ENCODE measurements at places on chromosomes 6 and 20.
A peak's percentile ranks its signal among the peaks of the same experiment; 100 is the strongest.

GRCh38 chr6:145699462-145699861 is 35.9 kb downstream of the EPM2A start:
- DNase-seq = peak; percentile 27

DNA sequence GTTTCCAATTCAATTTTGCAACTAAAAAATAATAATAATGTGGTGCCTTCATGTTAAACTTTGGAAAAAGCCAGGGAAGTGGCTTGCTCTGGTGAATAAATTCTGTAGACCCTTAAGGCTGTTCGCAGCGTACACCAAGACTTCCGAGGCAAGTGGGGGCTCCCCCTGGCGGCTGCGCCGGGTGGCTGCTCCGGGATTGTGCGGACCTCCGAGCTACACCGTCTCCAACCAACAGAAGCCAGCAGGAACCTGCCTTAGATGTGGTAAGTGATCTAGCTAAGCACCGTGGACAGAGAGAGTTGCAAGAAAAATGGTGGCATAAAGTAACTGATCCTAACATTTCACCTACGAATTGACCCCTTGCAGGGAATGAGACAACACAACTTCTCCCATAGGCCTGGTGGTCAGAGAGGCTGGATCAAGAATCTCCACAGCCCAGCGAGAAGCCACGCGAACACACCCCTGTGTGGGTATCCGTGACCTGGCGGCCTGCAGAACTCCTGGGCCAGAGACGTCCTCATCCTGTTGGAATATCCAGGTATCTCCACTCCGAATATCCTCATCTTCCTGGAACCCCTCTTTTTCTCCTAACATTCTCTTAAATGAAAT is 69.6 kb downstream of the TBXT start:
- peak; percentile 44 for DNase-seq

GRCh38 chr6:144335311-144335861 is 50.3 kb downstream of the UTRN start:
- DNase-seq = no peak

DNA sequence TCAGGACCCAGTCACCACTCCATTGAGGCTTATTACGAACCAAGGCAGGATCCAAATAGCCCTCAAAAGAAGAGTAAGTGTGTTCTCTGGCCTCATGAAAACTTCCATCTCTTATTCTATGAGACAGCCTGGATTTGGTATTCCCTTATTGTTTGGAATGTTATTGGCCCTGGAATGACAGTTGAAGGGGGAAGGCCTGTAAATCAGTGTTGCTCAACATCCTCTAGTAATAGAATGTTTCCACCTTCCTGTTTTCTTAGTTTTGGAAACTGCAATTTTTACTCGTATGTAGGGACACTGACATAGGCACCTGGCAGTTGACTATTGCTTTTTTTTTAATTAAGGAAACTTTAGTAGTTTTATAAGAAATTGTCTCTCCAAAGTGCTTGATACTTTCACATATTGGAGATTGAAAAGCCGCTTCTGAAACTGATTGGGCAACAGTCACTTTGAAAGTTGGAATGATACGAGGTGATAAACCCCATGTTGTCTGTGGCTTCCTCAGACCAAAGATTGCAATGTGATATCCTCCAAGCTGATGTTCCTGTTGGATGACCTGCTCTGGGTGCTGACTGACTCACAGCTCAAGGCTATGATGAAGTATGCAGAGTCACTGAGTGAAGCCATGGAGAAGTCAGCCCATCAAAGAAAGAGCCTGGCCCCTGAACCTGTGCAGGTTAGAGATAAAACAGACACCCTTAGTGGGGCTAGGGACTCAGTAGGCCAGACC is 43.1 kb downstream of the BLTP3A start:
- DNase-seq = no peak

- no peak for DNase-seq
Measured at GRCh38 chr6:108071736-108072276, 2.7 kb downstream of the OSTM1 start.

- peak; percentile 7 for DNase-seq
Measured at GRCh38 chr20:38926934-38927616, 858 bp downstream of the FAM83D start.

GRCh38 chr20:23356203-23356602 is 5.6 kb downstream of the NXT1 start:
- no peak for DNase-seq

GRCh38 chr20:61674688-61675087 is 391.0 kb downstream of the TAF4 start:
- DNase-seq = no peak

DNA sequence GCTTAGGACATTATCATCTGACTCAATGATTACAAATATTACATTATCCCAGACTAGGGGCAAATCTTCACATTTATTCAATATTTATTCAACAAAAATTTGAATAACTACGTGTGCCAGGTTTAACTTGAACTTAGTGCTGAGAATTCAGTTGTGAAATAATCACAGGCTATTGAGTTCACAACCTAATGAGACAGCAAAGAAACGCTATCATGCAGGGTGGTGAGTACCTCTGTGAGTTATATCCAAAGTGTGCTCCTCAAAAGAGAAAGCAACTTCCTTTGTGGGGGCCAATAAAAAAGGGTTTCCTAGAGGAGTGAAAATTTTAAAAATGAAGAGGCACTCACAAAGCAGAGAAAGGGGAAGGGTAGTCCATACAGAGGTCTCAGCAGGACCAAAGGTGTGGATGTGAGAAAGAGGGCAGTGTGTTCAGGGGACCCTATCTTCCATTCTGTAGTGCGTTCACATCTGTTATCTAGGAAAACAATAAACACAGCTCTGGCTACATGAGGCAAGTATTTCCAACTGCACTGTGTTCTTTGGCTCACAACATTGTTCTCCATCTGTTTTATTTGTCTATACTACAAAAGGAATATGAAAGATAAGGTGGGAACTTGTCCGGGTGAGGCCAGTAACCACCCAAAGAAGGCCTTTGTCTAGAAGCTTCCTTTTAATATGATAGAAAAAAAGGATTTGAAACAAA is 155.4 kb upstream of the MARCKS start:
- DNase-seq = no peak

DNA sequence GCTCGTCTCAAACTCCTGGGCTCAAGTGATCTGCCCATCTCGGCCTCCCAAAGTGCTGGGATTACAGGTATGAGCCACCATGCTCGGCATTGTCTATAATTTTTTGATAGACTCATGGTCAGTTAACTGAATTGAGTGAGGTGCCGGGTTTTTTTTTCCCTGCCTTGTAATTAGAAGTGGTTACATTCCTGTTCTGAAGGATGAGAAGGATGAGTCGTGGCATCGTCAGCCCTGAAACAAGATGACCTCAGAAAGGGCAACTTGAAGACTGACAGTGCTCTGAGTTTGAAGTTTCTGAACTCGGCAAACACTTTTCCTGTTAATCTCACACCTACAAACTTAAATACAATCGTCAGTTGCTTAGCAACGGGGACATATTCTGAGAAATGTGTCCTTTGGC is 158.7 kb upstream of the PDE10A start:
- DNase-seq = no peak

- no peak for DNase-seq
Measured at GRCh38 chr20:58570204-58570859, 55.1 kb upstream of the APCDD1L start.

- no peak for DNase-seq
Measured at GRCh38 chr20:45518282-45518681, 2.9 kb upstream of the SPINT3 start.

DNA sequence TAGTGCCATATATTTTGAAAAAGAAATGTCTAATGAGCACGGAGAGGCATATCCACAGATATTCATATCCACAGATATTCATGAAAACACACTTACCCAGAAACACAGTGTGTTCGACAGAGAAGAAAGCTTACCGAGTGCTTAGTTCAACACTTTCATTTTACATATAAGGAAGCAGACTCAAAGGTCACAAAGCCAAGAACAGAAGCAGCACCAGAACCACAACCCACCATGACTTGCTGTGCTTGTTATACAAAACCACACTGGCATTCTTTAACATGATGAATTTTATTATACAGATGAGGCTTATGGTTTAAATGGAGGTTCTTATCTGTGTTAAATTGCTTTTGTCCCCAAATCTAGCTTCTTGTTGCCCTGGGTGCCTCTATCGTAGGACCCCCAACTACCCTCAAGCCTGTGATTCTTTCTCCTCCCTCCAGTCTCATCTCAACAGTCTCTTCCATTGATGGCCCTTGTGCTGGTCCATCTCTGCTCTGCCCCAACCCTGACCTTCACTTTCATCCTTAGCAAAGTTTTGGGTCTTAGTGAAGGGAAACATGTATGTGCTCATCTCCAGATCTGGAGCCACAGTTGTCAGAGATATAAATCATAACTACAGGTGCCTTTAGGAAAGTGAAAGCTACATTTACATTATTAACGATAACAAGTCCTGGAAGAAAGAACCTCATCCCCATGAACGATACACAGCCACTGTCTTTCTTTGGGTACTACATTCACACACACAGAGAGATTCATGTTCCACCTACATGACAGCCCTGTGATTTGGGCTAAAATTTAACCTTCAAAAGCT is 40.0 kb downstream of the SF3B5 start:
- no peak for DNase-seq

DNA sequence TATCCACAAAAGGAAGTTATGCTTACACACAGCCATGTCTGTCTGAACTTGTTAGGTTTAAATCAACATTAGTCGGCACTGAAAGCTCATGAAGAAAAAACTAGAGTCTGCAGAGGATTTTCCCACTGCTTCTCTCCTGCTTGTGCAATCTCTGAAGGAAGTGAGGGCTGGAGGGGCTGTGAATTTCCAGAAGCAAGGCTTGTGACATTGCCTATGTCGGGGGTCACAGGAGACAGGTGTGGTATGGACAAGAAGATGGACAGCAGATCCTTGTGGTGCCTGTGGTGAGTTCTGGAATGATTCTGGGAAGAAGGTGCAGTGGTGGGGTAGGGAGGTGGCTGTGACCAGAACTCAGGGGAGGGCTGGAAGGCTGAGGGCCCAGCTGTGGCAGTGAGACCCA is 84.3 kb upstream of the TRAF3IP2 start:
- no peak for DNase-seq

GRCh38 chr6:3438190-3439167 is 18.4 kb downstream of the SLC22A23 start:
- DNase-seq = peak; percentile 72

DNA sequence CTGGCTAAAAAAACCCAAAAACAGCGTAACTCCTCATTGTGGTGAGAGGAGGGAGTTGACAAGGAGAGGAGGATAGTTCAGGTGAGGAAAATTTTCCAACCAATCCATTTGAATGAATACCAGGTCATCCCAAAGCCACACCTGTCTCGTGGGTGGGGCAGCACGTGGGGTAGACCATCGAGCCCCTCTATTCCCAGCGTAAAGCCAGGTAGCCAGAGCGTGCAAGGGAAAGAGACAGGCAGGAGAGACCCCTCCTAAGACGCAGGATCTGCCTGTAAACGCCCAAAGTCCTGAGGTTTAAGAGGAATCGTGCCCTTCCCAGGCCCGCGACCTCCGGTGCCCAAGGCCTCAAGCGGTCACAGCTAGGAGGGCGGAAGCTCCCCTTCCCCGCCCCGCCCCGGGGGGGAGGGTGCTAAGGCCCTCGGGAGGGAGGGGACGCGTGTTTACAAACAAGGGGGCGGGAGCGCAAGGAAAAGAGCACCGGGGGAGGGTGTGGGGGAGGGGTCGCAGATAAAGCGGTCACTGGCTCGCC is 712 bp downstream of the RXRB start:
- DNase-seq = no peak

- DNase-seq = no peak
Measured at GRCh38 chr20:2156224-2156623, 54.6 kb downstream of the STK35 start.

- no peak for DNase-seq
Measured at GRCh38 chr6:42532038-42532669, 31.7 kb upstream of the UBR2 start.

GRCh38 chr6:76574746-76575145 is 502.3 kb upstream of the IMPG1 start:
- no peak for DNase-seq

DNA sequence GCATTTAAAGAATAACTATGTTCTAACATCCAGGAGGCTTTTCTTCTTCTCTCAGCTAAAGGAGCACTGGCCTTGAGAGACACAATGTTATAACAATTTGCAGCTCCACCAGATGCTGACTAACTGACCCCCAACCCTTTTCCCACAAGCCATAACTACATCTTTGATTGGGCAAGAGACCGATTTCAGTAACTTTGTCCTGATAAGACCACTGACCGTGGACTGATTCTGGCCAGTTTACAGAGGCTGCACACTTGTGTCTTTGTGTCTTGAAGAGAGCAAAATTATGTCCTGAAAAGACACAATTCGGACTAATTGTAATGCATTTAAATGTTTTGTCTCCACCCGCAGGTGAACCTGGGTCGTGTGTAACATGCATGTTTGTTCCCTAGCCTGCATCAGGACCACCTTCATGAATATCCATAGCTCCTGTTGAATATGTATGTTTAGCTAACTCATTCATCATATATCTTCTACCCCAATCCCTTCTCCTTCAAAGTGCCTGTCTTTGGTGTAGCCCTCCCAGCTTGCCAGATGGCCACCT is 22.3 kb downstream of the ABRACL start:
- DNase-seq = no peak

DNA sequence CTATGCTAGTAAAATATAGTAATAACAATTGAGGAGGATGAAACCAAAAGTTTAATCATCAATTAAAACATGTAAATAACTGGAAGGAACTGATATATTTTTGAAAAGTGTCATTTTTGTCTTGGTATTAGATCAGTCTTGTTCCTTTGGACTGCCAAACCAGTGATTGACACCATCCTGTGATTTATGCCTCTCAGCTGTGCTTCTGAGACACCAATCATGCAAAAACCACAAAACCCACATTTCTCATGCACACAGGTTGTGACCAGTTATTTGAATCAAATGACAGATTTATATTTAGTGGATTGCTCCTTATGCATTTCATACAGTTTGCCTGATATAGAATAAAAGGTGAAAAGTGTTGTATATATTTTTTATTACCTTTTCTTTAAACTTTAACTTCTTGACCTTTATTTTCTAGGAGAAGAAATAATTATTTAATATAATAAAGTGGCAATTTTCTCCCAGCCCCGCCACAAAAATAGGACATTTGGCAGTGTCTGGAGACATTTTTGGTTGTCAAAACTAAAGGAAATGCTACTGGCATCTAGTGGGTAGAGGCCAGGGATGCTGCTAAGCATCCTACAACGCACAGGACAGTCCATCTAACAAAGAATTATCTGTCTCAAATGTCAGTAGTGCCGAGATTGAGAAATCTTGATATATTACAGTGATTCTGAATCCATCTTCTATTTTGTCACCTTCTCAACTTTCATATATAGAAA is 383.6 kb downstream of the BCKDHB start:
- no peak for DNase-seq

- DNase-seq = no peak
Measured at GRCh38 chr20:4957939-4958362, 43.4 kb downstream of the SLC23A2 start.

GRCh38 chr6:11198663-11199603 is 33.5 kb downstream of the NEDD9 start:
- no peak for DNase-seq

GRCh38 chr6:82617648-82618047 is 254.0 kb downstream of the TPBG start:
- no peak for DNase-seq

Measured in fibroblast of skin of left quadriceps (primary cell).